Stimulated activated CD4-positive, alpha-beta T cell treated with anti-CD3 and anti-CD28 coated beads, Interleukin-12 subunit alpha, Interleukin-12 subunit beta, amount 100 ng/mL, for 48 hours (primary cell): ENCODE measurements at places on chromosomes 3 and 15.

- DNase-seq = no peak
Observed at GRCh38 chr15:36239509-36239908, 339.9 kb upstream of the CDIN1 start.

DNA sequence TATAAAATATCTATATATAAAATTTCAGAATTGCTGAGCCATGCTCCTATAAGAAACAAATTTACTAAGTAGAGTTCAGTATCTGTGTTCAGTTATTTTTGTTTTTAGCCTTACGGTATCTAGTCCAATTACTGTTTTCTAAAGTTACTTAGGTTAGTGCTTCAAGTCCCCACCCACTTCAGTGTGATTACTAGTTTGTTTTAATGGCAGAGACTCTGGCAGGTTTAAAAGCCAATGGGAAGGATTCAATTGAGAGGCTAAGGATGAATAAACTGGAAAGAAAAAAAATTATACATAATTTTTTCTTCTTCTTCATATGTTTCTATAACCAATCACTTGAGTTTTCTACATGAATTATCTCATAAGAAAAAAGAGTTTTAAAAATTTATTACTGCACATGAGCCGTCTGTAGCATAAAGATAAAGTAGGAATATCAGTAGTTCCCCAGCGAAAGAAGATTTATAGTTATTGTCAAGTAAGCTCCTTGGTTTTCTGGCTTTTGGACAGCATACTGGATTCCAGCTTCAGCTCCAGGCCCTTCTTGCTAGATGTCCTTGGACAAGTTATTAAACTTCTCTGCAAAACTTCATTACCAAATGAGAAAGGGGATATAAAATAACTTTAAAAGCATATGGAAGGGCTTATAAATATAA is 46.8 kb downstream of the AAGAB start:
- DNase-seq = no peak

GRCh38 chr3:108494906-108495531 is 15.4 kb downstream of the MYH15 start:
- no peak for DNase-seq

DNA sequence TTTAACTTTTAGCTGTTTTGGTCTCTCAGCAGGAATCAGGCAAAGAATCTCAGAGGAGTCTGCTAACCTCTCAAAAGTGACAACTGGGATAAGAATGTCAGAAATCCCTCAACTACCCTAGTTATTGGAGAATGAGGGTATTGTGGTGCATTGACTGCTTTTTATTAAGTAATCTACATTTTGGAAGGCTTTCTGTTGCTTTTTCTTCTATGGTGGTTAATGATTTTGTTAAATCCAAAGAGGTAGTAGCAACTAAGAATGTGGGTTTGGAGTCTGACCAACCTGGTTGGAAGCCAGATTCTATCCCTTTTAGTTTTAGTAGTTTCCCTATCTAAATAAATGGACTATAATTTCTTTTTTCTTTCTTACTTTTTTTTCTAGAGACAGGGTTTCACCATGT is 94.7 kb upstream of the RNF7 start:
- DNase-seq = no peak

GRCh38 chr15:57762302-57762701 is 55.8 kb downstream of the POLR2M start:
- DNase-seq = no peak
